ENCODE measurements at places on chromosomes 16 and 17.

DNA sequence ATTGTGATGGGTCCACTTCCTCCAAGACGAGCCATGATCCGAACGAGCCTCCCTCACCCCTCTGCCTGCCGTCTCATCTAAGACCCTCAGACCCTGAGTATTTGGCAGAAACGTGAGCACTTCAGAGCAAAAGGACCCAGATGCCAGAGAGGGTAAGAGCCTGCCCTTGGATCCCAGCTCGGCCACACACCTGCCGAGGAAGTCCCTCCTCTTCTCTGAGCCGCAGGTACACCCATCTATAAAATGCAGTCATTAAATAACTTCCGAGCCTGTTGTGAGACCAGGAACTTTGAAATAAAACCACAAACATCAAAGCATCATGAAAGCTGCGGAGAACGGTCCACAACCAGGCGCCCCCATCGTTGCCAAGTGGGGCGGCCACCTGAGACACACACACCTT, 64.8 kb upstream of the DOC2B start:
- DNase-seq = no peak

DNA sequence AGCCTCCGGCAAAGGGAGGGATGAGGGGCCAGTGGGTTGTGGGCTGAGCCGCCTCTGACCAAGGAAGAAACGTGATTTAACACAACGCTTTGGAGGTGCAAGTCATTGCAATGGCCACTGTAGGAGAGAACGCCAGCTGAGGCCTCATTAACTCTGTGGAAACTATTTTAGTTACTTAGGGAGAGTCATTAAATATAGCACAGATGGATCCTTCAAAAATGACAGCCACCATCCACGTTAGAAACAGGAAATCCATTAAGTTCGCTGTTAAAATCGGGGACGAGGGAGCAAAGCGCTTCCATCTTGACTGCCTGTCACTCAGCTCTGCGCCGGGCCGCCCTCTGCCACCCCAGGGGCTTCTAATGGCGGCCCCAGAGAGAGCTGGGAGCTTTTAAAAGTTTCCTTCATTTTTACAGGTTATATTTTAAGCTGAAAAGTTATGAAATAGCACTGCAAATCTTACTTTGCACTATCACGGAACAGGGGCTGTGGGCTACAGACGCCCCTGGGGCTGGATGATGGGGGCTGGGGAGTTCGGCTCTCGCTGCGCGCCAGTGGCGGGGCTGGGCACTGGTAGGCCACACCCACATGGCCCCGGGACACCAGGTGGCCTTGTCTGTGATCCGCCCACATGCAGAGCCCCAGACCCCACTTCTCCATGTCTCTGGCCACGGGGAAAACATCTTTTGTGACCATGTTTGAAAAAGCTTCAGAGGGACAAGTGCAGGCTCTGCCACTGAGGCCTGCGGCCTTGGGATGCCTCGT, 54.6 kb downstream of the LMF1 start:
- DNase-seq = no peak

DNA sequence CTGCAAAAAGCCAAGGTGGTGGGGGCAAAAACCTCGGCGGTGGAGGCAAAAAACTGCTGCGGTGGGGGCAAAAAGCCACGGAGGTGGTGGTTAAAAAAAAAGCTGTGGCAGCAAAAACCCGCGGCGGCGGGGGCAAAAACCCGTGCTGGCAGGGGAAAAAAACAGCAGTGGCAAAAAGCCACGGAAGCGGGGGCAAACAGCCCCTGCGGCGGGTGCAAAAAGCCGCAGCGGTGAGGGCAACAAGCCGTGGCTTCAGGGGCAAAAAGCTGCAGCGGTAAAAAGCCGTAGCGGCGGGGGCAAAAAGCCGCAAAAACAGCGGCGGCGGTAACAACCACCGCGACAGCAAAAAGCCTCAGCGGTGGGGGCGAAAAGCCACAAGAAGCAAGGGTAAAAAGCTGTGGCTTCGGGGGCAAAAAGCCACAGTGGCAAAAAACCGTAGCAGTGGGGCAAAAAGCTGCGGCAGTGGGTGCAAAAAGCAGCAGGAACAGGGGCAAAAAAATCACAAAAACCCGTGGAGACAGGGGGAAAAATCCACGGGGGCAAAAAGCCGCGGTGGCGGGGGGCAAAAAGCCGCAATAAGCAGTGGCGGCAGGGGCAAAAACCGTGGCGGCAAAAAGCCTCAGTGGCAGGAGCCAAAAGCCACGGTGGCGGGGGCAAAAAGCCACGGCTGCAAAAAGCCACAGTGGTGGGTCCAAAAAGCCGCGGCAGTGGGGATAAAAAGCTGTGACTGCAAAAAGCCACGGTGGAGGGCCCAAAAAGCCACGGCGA, 193.7 kb downstream of the SHCBP1 start:
- DNase-seq = no peak

DNA sequence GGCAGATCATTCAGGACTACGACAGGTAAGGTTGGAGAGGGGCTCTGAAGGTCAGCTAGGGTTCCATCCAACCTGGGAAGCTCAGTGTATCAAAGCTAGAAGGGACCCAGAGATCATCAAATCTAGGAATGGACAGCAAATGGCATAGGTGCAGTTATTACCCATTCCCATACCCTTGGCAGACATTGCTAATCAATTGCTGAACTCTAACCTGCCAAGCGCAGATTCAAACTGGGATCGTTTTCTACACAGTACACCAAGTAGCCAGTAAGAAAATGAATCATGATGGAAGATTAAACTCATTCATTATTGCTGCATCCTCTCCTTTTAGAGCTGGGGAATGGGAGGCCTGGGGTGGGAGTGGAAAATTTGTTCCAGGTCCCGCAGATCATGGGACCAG, 33.6 kb downstream of the CPNE2 start:
- DNase-seq = no peak
